ENCODE measurements at places on chromosomes 1 and 21.
A peak's percentile ranks its signal among the peaks of the same experiment; 100 is the strongest.

DNA sequence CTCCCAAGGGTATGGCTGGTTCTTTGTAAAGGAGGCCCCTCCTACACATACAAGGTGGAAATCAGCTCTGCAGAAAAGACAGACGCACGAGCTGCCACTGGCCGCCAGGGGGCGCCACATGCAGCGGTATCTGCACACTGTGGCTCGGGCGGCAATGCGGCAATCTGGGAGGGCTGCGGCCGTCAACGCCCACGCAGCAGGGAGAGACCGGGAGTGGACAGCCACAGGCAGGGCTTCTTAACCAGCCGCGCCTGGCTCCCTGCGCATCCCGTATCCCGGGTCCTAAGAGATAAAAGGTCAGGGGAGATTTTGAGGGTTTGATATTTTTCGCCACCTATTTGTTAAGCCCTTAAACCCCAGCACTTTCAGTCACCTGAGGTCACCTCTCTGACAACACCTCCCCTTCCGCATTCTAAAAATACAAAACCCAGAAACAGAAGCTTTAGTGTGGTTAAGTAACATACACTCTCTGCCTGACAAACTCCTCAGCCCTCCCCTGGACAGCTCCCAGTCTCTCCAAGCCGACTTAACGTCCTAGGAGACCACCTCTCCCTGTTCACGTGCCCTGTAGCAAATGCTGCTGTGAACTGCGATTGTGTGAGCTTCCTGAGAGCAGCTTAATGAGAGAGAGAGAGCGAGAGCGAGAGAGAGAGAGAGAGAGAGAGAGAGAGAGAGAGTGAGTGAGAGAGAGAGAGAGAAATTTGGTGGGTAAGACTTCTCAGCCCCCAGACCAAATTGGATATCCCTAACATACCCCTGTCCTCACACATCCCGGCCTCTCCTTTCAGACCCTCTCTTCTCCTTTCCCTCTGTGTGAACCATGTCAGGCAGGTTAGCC, 13.5 kb upstream of the KCNA2 start:
- no peak for DNase-seq

- DNase-seq: no peak
These were observed 189.7 kb downstream of the TOMM20 start for GRCh38 chr1:234938924-234939323.

DNA sequence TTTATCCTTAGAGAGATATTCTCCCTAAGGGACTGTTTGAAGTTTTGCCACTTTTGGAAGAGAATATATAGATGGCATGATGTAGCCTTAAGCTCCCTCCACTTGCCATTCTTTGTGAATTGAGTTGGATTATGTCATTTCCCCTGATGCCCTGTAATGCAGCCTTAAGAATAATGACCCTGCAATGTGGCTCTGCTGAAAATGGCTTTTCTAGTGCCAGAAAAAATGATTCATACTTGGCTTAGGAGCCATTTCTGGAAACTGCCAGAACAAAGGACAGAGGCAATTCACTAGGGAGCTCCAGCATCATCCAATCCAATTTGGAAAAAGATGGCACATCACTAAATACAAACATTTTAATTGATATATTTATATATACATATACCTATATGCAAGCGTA, 265.3 kb downstream of the SPATA17 start:
- DNase-seq: peak; percentile 35

DNA sequence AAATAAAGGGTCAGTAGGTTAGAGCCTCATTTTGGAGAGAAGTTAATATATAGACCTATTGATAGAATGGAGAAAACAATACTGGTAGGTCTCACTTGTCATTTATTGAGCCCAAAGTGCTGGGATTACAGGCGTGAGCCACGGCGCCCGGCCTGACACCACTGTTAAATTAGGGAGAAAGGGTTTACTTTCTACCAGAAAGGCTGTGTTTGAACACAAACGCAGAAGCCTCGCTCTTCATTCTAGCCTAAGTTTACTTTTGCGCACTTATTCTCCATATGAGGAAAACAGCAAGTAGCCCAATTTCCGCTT, 710 bp upstream of the PRPF3 start:
- no peak for DNase-seq

- DNase-seq: no peak
These were observed 494.6 kb upstream of the RUNX1 start for GRCh38 chr21:35543746-35544145.

GRCh38 chr1:166136699-166137401, 30.0 kb downstream of the FAM78B start:
- no peak for DNase-seq

GRCh38 chr1:241542199-241542907, 10.2 kb downstream of the KMO start:
- DNase-seq: no peak

- DNase-seq: no peak
These were observed 258.4 kb downstream of the HLX start for GRCh38 chr1:221137666-221138065.

DNA sequence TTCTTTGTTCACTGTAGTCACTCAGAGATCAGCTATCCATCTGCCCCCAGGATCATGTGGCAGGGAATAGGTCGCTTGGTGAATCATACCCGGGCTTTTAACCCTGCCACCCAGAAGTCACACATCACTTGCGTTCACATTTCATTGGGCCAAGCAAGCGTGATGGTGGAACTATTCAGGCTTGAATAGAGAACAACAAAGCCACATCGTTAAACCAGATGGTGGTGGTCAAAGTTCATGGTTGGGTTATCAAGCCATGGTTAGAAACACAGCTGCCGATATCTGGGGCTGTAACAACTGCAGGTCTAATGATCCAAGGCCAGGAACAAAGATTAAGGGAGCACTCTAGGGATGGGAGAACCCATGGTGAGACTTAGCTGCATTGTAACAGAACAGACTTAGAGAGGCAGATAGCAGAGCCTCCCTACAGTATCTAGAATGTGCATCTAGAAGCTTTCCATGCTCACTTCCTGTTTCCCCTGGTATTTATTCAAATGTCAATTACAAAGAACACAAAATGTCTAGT, 40.0 kb upstream of the PTPRC start:
- no peak for DNase-seq

DNA sequence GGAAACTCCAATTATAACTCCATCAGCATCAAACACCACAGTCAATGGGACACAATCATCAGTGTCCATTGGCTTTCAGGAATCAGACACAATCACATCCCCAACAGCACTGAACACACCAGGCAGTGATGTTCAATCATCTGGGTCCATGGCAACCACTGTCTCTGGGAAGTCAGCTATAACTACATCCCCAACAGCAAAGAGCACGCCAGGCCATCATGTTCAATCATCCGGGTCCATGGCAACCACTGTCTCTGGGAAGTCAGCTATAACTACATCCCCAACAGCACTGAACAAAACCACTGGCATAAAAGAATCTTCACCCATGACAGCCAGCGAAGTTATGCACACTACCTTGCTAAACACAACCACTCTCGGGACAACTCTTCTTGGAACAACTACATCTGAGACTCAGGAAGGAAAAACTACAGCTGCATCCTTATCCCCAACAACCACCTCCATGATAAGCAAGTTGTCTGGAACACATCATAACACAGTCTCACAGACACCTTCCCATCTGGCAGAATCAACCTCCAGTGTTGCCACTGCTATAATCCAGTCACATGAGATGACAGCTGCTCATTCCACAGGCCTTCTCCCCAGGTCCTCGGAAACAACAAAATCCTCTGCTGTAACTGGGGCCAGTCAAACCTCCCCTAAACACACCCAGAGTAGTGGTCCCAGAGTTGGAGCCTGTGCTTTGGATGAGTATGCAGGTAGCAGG, 19.9 kb downstream of the CATSPER4 start:
- no peak for DNase-seq
